Activated CD4-positive, alpha-beta T cell treated with anti-CD3 and anti-CD28 coated beads for 48 hours (primary cell): ENCODE measurements at places on chromosomes 11 and 22.

DNA sequence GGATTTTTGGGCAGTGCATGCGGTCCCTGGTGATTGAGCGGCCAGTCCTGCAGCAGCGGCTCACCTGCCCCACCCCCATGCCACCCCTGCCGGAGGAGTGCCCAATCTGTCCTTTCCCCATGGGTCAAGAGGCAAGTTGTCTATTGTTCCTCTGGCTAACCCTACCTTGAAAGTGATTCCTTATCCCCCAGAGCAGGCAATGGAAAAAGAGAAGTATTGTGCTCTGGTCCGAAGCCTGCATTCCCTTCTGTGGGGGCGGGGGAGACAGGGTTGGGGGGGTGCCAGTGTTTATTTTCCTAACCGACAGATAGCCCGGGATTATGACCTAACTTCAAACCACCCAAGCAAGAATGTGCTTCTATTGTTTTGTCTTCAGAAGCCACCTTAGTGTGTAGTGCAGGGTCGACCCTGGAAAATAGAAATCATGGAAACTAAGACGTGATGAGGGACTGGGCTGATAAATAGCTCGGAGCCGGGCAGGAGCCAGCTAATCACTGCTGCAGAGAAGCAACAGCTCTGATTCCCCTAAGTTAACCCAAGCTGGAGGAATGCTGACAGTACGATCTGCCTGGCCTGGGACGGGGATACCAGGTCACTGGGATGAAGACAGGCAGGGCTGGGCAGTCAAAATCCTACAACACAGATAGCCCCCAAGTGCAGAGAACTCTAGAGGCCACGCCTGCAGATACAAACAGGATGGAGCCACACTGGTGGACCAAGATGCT, 38.7 kb upstream of the ATXN10 start:
- no peak for DNase-seq

- DNase-seq = no peak
These were observed 1248.0 kb upstream of the CNTN5 start for GRCh38 chr11:97772705-97773104.

DNA sequence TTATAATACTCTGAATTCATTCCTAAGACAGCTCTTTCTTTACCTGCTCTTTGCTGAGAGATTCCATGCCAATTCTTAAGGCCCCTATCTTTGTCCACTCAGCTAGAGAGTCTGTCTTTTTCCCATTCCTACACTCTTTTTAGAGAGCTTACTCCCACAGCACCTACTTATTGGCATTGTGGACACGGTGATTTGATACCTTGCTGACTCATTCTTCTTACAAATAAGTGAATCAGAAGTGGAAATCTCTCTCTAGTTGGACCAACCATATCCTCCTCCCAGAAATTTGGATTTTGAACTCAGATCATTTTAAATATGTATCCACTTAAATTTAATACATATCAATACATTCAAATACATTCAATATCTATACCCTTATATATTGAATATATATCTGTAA, 32.5 kb upstream of the OR6M1 start:
- no peak for DNase-seq

DNA sequence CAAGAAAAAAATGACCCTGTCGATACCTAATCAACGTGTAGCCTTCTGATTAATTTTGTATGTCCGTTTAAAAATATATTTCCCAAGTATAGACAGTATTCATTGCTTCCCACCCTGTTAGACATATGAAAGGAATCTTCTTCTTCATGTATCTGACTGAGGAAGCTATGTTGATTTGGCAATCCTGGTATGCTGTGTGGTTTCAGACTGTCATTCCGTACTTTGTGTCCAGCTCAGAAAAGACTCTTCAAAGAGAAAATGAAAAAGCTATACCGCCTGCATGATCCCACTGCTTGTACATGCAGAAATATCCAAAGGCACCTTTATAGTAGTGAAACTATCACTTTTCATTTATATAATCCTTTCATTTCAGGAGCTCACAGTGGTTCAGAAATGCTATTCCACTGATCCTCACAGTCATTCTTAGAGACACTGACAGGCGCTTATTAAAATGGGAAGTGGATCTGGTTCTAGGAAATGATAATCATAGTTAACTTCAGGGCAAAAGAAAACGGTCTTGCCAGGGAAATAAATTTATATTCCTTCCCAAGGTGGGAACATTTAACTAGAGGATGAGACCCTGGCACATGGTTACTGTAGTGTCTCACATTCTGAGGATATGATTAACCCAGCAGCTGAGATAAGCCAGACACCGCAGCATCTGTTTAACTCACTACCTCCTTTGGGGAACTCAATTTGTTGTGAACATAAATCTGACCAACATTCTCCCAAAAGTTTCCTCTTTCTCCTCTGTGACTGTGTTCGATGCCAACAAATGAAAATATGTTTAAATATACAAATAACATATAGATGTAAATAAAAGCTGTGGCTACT, 599.2 kb upstream of the LUZP2 start:
- DNase-seq = no peak

DNA sequence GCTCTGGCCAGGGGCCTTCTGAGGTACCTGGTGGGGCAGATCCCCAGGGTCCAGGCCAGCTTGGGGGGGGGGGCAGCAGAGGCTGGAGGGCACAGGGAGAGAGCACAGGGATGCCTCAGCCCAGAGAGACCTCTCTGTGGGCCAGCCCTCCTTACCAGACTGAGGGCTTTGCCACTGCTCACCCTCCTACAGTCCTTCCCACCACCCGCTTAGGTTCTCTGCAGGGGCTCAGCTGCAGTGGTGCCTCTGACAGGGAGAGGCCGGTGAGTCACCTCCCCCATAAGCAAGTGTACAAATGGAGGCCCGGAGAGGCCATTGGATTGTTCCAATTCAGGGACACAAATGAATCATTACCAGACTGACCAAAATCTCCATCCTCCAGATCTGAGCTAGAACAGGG, 68.1 kb upstream of the LMO1 start:
- DNase-seq = no peak

- no peak for DNase-seq
These were observed 1.2 kb downstream of the TUBA8 start for GRCh38 chr22:18111759-18112330.

DNA sequence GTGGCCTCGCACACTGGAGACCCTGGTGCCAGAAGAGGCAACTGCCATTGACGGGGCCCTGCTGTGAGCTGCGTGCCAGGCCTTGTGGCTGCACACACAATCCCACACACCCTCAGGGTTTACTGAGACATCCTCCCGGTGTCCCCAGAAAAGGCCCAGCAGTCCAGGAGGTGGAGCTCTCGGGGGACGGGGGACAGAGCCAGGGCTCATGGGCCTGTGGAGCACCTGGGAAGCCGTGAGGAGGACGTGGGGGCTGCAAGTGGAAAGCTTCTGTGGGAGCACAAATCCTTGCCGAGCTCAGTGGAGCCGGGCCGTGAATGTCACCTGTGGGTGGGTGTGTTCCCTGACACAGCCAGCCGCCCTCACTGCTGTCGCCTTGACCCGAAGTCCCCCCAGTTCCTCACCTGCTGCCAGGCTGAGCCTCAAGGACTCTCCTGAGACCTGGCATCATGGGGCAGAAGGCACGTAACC, 609.7 kb downstream of the TBC1D22A start:
- no peak for DNase-seq

DNA sequence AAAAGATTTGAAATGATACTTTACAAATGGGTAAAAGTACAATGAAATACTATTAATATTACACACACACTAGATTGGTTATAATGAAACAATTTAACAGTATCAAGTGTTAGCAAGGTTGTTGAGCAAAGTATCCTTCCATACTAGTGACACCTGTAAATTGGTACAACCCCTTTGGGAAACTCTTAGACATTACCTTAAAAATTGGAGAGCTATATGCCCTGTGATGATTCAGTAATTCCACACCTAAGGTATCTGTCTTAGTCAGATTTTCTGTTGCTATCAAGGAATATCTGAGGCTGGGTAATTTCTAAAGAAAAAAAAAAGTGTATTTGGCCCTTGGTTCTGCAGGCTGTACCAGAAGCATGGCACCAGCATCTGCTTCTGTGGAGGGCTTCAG, 7.4 kb upstream of the GDPD4 start:
- no peak for DNase-seq

GRCh38 chr11:5204787-5205186, 4.3 kb upstream of the OR51V1 start:
- DNase-seq = no peak

DNA sequence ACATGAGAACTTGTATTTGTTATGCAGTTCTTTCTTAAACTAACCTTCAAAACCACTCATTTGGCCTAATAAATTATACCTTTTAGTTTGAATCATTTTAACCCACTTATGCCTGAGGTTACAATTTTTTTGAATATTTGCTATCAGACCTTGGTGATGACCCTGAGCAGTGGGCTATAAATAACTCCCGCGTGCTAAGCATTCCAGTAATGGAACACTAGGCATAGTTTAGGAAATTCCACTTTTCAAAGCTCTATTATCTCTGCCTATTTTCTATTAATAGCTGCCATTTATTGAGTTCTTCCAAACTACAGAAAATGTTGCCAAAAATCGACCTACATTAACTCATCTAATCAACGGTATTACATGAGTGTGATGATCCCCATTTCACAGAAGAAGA, 993.4 kb upstream of the FAT3 start:
- DNase-seq = no peak
